ENCODE measurements at places on chromosomes 16 and 17.
A peak's percentile ranks its signal among the peaks of the same experiment; 100 is the strongest.

DNA sequence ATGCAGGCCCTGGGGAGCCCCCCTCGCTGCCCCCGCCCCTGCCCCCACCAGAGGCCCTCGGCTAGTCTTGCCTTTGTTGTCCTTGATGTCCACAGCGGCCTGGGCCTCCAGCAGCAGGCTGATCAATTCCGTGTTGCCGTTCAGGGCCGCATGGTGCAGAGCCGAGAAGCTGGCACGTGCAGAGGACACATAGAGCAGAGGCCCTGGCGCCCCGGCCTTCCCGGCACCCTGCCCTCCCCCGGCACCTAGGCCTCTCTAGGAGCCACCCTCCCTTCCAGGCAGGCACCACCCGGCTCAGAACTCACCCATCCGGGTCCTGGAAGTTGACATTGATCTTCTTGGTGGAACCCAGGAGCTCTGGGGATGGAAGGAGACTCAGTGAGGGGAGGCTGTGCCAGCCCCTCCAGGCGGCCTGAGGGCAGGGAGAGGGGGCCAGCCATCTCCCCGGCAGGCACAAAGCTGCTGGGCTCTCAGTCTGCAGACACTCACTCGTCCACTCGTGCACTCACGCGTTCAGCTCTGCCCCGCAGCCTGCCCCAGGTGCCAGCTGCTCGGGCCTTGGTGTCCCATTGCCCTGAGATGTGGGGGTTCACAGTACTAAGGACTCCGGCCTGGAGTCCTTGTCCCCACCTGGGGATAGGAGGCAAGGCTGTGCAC is 6.3 kb downstream of the CASKIN1 start:
- DNase-seq, result no peak

DNA sequence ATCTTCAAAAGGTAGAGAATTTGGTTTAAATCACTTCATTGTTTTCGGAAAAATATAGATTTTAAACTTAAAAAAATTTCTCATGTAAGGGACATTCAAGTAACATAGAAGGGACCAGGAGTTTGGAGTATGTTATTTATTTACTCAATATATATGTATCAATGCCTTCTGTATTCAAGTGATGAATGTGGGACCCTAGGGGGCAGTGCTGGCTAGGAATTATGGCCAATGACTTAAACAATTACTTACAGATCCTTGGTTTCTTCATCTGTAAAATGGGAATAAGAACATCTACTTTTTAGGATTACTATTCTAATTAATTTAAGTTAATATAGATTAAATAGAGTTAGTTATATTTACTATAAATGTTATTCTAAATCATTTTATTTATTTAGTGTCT is 886.3 kb upstream of the RBFOX1 start:
- peak; percentile 15 for DNase-seq

DNA sequence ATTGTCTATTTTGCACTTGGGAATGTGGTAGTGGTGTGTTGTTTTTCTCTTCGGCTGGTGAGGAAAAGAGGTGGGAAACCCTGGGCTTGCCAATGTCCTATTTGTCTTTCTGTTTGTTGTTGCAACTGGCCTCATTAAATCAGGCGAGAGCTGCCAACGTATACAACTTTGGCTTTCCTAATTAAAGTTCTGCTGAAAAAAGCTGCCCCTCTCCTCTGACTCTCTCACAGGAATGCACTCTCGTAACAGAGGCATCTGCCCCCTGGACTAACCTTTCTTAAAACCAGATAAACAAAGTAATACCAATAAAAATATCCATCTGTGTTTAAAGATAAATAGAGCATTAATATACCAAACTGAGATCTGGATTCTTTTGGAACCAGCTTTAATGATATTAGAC is 7.8 kb downstream of the CDRT15 start:
- DNase-seq, result no peak

DNA sequence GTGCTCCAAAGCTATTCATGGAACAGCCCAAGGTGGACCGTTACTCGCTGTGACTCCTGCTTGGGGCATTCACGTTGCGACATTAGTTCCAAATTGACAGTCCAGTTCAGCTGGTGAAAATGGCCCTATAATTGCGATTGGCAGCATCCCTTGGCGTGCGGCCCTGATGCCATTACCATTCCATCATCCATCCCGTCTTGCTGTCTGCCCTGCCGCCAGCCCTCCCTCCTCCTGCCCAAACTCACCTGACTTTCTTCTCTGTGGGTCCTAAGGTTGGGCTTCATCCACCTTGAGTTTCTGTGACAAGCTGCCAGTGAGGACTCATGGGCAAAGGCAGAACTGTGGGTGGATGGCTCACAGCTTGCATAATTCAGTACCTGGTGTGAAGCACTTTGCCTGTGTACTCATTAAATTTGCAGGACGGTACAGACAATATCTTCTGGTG is 104.6 kb downstream of the RPTOR start:
- no peak for DNase-seq

DNA sequence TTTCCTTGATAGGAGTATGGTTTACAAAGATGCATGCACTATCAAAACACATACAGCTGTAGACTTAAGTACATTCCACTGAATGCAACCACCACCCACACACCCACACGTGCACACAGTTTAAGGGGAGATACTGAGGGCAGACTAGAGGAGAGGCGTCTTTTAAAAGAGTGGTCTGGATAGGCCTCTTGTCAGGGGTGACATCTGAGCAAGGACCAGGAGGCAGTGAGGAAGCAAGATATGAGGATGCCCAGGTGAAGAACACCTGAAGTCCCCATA is 12.6 kb downstream of the MPHOSPH6 start:
- DNase-seq, result no peak

DNA sequence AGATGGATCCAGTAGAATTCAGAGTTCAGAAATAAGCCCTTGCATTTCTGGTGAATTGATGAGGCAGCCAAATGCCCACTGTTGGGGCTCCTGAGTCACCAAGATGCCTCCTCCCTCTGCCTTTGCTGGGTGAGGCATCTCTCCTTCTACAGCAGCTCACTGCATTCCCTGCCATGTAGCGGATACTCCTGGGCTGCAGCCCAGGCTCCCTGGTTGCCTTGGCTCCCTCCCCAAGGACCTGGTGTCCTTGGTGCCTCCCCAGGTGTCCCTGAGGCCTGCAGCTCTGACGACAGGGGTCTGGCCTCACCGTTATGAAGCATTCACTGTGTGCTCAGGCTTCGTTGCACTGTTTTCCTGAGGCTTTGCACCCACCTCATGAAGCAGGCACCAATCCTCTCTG is 7.7 kb downstream of the RAP1GAP2 start:
- DNase-seq, result no peak

All from NT2/D1 (cell line).